Cardiac muscle cell (in vitro differentiated cells and primary cell): ENCODE measurements at places on chromosomes 12 and 14.

DNA sequence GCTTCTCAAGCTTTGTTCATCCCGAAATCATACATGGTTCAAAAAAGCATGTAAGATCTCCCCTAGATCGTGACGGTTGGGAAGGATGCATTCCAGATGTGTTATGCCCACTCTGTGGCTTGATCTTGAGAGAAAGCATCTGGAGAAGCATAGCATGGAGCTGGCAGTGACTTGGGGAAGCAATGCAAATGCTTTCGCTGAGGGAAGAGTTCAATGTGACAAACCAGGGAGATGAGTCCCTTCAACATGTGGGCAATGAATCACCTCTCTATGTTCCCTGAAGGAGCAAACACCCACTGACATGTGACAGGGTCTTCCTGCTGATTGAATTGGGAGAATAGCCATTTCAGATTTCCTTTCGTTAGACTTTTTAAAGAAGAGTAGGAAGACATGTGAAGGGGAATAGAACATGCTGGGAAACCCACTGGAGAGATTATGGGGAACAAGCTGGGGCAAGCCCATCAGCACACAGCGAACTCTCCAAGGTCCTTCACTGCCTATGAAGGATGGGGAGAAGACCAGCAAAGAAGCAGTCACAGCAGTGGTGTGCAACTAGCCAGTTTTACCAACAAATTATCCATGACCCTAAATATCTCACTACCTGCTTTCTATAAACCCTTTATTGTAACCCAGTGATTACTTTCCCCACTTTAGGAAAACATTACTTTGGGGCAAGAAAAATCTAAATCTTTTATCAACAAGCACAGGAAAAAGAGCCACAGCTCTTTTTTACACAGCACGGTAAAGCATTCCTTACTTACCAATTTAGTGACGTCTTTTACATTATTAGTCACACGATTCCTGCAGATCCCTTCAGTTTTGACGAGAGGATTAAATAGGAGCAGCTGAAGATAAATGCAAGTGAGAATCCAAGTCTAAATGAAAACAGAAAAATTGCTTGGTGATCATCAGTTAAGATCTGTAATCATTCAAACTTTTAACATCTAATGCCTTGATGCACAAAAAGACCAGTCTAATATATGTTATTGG lies 35.0 kb downstream of the KITLG start:
- H3K4me3 ChIP-seq = no peak overlapping the region
- H3K4me1 ChIP-seq = no peaks in the 10 kb centered on the region
- DNase-seq = no peak

GRCh38 chr12:46723629-46724419 lies 102.0 kb downstream of the SLC38A4 start:
- no peak overlapping the region for H3K27ac ChIP-seq
- no peaks in the 10 kb centered on the region for H3K36me3 ChIP-seq
- H3K4me1 ChIP-seq = no peaks in the 10 kb centered on the region
- no peak overlapping the region for H3K4me3 ChIP-seq

DNA sequence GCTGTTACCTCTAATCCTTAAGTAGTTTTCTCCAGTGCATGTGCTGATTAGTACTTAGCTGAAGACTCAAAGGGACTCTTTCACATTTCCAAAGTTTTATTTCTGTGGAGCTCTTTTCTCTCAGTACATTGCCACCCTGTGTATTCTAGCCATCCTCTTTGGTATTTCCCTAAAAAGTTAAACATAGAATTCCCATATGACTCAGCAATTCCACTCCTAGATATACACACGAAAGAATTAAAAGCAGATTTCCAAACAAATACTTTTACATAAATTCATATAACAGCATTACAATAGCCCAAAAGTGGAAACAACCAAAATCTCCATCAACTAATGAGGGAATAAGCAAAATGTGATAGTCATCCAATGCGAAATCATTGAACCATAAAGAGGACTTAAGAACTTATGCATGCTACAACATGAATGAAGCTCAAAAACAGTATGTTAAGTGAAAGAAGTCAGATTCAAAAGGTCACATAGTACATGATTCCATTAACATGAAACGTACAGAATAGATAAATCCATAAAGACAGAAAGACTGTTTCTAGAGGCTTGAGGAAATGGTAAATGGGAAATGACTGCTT lies 9.0 kb upstream of the NOVA1 start:
- H3K36me3 ChIP-seq = no peaks in the 10 kb centered on the region
- no peaks in the 10 kb centered on the region for H3K27me3 ChIP-seq
- no peak overlapping the region for H3K4me3 ChIP-seq
- H3K27ac ChIP-seq = no peak overlapping the region
- DNase-seq = peak; percentile 9

DNA sequence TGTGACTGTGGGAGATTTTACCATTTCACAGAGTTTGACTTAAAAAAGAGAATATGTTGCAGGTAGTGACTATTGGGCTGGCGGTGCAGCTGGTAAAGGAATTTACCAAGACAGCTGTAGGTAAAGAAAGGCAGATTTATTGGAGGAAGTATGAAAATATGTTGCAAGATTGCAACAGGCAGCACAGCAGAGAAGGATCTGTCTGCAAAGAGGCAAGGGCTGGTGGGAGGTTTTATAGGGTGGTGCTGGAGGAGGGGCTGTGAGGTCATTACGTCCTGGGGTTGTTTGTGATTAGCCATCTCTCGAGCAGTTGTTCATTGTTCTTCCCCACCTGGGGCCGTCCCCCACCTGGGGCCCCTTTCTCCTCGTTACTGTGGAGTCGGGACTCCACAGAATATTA lies 62.1 kb downstream of the ACACB start:
- no peaks in the 10 kb centered on the region for H3K27me3 ChIP-seq
- DNase-seq = no peak
- no peak overlapping the region for H3K4me3 ChIP-seq
- no peak overlapping the region for H3K27ac ChIP-seq
- H3K4me1 ChIP-seq = no peaks in the 10 kb centered on the region

DNA sequence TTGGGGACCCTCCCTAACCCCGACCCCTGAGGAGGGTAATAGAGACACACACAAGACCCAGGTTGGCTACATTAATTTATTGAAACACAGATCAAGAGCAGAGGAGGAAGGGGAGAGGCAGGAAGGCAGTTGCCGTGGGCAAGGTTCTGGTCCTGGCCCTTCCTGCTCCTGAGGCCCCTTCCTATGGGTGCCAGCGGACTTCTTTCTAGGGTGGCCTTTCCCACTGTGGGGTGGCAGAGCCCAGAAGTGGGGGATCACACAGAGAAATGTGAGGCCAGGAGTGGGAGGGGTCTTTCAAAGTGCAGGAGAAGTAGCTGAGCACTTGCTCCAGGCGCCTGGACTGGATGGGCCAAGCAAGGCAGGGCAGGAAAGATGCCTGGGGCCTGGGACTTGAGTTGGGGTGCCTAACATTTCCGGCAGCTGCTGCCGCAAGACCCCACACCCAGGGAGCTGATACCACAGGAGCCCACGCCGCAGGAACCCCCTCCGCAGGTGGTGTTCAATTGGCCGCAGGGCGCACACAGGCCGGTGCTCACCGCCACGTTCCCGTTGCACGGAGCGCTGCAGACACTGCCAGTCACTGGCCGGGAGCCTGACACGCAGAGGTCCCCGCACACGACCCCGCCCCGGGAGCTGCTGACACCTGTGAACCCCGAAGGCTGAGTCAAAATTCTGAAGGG lies 5.3 kb downstream of the KRT81 start:
- H3K4me1 ChIP-seq = no peaks in the 10 kb centered on the region
- no peaks in the 10 kb centered on the region for H3K27me3 ChIP-seq
- no peak overlapping the region for H3K4me3 ChIP-seq
- H3K36me3 ChIP-seq = no peaks in the 10 kb centered on the region
- H3K27ac ChIP-seq = no peak overlapping the region

- DNase-seq = no peak
- no peaks in the 10 kb centered on the region for H3K36me3 ChIP-seq
- H3K4me1 ChIP-seq = no peaks in the 10 kb centered on the region
- H3K27me3 ChIP-seq = no peaks in the 10 kb centered on the region
- H3K27ac ChIP-seq = no peak overlapping the region
- no peak overlapping the region for H3K4me3 ChIP-seq
Observed at GRCh38 chr12:118447181-118447580, 70.8 kb downstream of the SUDS3 start.

DNA sequence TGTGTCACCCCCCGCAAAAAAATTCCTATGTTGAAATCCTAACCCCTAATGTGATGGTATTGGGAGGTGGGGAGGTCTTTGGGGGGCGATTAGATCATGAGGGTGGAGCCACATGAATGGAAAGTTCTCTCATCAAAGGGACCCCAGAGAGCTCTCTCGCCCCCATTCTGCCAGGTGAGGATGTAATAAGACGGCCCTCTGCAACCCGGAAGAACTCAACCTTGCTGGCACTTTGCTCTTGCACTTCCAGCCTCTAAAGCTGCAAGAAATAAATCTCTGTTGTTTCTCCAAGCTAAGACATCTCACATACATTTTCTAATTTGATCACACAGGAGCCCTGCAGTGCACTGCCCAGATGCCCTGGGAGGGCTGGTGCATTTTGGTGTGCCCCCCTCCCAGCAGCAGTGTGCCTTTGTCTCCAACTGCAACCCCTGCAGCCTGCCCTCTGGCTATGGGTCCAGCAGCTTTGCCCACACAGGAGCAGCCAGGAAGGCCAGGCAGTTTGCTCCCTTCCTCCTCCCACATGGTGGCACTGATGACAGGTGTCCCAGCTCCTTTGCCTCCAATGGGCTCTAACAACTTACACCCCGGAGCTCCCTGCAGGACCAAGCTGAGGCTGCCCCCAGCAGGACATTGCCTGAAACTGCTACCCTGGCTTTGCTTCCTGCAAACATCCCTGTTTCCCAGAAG lies 59.3 kb downstream of the C14orf132 start:
- no peaks in the 10 kb centered on the region for H3K36me3 ChIP-seq
- DNase-seq = peak; percentile 79
- no peak overlapping the region for H3K4me3 ChIP-seq
- no peak overlapping the region for H3K27ac ChIP-seq

DNA sequence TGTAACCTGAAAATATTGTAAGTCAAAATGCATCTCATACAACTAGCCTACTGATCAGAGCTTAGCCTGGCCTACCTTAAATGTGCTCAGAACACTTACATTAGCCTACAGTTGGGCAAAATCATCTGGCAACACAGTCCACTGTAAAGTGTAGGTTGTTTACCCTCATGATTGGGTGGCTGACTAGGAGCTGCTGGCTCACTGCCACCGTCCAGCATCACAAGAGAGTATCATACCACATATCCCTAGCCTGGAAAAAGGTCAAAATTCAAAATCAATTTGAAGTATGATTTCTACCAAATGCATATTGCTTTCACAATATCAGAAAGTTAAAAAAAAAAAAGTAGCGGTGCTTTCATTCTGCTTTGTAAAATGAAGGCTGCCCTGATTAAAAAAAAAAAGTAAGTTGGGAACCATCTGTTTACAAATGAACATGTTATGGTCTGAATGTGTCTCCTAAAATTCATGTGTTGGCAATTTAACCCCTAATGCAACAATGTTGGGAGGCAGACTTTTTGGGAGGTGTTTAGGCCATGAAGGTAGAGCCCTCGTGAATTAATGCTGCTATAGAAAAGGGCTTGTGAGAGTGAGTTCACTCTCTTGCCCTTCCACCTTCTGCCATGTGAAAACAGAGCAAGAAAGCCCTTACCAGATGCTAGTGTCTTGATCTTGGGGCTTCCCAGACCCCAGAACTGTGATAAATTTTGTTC lies 211.8 kb downstream of the PPM1H start:
- H3K27me3 ChIP-seq = no peaks in the 10 kb centered on the region
- no peaks in the 10 kb centered on the region for H3K36me3 ChIP-seq

DNA sequence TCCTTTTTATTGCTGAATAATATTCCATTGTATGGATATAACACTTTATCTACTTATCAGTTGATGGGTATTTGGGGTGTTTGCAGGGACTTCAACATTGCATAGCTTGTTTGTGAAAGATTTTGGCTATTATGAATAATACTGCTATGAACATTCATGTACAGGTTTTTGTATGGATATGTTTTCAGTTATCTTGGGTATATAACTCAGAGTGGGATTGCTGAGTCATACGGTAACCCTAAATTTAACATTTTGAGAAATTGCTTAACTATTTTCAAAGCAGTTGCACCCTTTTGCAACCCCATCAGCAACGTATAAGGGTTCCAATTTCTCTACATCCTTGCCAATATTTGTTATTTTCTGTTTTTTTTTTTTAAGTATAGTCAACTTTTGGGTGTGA lies 27.3 kb upstream of the HELB start:
- no peak overlapping the region for H3K27ac ChIP-seq
- no peaks in the 10 kb centered on the region for H3K27me3 ChIP-seq
- DNase-seq = no peak

GRCh38 chr12:42812871-42813270 lies 223.3 kb upstream of the PRICKLE1 start:
- no peak overlapping the region for H3K4me3 ChIP-seq
- peaks cover 23% of the 10 kb centered on the region for H3K4me1 ChIP-seq
- no peaks in the 10 kb centered on the region for H3K36me3 ChIP-seq
- H3K27me3 ChIP-seq = no peaks in the 10 kb centered on the region

GRCh38 chr12:75712223-75712622 lies 200.8 kb upstream of the KRR1 start:
- no peak for DNase-seq
- H3K4me3 ChIP-seq = no peak overlapping the region
- H3K4me1 ChIP-seq = peaks cover 25% of the 10 kb centered on the region
- no peaks in the 10 kb centered on the region for H3K36me3 ChIP-seq
- H3K27ac ChIP-seq = no peak overlapping the region

DNA sequence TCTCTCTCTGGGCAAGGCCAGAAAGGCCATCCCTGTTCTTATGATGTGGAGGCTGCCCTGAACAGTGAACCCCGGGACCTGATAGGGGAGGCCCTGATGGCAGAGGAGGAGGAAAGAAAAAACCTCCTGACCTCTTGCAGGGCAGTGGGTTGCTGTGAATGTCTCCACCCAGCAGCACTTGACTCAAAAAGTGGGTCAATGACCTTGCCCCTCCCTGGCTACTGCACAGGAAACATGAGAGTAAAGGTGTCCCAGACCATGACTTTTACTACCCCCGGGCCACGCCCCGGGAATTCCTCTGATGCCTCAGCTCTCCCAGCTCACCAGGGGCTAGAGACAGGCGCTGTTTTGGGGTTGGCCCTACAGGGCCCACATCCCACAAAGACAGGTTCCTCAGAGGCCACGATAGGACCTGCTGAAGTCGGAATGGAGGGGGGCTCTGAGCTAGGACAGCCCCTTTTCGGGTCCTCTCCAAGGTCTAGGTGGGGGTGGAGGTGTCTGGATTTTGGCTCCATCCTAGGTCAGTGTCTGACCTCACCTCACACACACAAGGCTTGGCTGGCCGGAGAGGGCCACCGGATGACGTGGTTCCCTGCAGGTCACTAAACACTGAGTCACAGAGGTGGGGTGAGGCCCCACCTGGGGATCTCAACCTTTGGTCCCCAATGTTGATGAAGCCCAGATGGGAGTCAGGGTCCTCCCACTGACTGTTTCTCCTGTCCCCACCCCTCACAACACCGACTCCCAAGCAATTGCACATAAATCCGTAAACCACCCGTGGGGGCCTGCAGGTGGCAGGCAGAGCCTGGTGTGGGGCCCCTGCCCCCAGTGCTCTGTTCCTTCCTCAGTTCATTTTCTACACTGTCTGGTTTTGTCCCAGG lies 1.6 kb downstream of the RHOF start:
- H3K36me3 ChIP-seq = peaks cover 3% of the 10 kb centered on the region
- H3K27ac ChIP-seq = peak overlapping the region; percentile 68
- DNase-seq = no peak
- no peak overlapping the region for H3K4me3 ChIP-seq
